ENCODE measurements at places on chromosomes 11 and 22.

DNA sequence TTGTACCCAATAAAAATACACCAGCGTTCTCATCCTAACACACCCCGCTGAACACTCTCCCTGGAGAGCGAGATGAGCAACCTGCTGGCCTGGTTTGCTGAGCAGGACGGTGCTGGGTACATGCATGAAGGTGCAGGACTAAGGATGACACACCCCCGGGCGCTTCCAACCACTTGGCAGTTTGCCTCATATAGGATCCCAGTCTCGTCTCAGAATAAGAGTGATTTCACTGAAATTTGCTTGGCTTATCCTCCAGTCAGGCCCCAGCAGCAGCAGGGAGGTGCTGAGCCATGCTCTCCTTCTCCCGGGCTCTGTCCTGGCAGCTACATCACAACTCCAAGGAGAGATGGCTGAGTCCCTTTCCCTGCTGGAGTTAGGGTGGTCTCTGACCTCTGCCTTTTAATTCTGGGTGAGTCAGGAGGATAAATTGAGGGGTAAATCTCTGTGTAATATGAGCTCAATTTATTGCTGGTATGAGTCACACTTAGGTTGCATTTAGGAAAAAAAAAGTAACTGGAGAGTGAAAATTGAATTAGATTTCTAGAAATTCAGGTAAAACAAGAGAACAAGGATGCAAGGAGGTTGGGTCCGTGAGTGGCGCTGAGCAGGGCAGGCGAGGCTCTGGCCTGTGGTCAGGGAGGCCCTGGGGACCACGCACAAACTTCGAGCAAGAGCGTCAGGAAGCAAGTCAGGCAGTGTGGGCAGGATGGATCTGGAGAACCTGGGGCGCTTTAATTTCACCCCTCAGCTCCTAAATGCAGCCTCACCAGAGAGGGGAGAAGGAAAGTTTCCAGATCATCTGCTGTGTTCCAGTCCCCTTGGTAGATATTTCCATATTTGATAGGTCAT is 974.0 kb downstream of the TBC1D22A start:
- no peak for DNase-seq

DNA sequence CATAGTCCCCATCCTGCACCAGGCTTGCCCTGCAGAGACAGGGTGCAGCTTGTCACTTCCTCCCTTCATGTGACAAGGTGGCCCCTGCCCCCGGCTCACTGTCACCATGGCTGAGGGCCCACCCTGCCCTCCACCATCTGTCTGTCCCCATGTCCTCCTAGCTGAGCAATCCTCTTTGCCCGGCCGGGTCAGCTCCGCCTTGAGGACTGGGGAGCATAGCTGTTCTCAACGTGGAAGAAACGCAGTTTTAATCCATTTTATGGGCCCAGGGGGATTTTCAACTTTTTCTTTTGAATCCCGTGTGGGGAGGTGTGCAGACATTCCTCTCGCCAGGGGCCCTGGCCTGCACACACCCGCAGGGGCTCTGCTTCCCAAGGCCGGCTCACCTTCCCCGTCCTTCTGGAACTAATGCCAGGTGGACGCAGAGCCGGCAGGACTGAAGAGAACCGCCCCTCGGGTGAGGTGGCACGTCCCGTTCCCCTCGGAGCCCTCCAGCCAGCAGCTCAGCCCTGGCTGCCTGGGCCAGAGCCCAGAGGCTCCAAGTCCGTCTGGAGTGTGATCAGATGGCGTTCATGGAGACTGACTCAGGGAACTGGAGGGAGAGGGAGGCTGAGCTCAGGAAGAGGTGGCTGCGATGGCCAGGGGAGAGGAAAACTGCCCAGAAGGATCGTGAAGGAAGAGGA is 1108.7 kb downstream of the BRD1 start:
- DNase-seq, result no peak

- DNase-seq, result no peak
These were observed 107.8 kb upstream of the FOLH1 start for GRCh38 chr11:49316180-49316579.

DNA sequence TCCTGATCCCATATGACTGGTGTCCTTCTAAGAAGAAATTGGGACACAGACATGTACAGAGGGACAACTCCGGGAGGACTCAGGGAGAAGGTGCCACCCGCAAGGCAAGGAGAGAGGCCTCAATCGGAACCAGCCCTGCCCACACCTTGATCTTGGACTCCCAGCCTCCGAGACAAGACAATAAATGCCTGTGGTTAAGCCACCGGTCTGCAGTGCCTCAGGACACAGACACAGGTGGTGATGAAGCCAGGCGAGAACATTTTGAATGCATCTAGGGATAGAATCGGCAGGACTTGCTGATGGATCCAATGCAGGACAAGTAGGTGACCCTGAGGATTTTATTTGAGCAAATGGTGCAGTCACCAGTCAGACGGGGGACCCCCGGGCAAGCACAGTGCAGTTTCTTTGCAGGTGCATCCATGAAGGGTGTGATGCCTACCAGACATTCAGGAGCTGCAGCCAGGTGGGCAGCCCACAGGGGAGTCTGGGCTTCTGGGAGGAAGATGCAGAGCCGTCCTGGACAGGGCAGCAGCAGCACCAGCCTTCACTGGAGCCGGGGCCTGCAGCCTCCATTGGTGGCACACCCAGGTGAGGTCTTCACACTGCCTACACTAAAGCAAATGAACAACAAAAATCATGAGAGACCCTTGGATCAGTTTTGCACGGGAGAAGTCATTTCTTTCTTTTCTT is 20.2 kb upstream of the SEPTIN5 start:
- no peak for DNase-seq

- DNase-seq, result peak; percentile 90
These were observed at the start of gene RASSF10 for GRCh38 chr11:13008625-13009475. TSS of gene RASSF10 (plus strand) at chr11:13009316. CDS start at chr11:13009577, 261 bp downstream.

GRCh38 chr11:134417871-134418840 is 6.1 kb upstream of the B3GAT1 start:
- no peak for DNase-seq

DNA sequence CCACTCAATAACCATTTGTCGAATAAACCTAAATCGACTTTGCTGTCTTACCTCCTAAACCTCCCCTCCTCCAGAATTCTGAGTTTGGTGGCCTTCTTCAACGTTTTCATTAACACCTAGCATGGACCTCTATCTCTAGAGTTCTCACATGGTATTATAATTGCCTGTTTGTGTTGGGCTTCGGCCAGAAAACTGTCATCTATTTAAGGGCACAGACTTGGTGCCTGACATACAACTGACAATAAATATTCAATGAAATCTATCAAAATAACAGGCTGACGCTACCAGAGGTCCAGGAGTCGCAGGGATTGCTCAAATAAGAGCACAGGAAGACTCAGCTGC is 687 bp downstream of the ALKBH8 start:
- no peak for DNase-seq

- DNase-seq, result no peak
These were observed 63.2 kb upstream of the EED start for GRCh38 chr11:86181379-86181778.

- DNase-seq, result no peak
These were observed 60.4 kb upstream of the ZBED5 start for GRCh38 chr11:10918275-10918674.

DNA sequence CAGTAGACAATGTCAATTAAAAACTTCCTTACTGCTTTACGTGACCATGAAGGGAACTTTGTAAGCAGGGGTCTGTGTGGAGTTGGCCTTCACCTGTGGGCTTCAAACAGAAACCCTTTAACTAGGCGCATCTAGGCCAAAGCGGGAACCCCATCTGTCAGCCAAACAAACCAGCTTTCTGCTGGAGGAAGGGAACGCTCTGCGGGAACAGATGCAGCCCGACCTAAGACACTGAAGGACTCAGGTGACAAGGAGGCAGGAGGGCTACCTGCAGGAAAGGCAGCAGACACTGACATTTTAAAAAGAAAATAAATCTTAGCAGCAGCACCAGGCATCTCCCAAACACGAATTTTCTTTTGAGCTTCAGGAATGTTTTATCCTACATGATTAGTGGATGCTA is 78.4 kb downstream of the CADM1 start:
- DNase-seq, result no peak

- no peak for DNase-seq
These were observed 7.0 kb downstream of the RELA start for GRCh38 chr11:65655570-65656332.

- DNase-seq, result no peak
These were observed 547 bp downstream of the TUBA8 start for GRCh38 chr22:18110954-18111758.

GRCh38 chr11:2577991-2578928 is 121.5 kb downstream of the KCNQ1OT1 start:
- no peak for DNase-seq

GRCh38 chr11:65436412-65437032 is 13.9 kb downstream of the NEAT1 start:
- no peak for DNase-seq

DNA sequence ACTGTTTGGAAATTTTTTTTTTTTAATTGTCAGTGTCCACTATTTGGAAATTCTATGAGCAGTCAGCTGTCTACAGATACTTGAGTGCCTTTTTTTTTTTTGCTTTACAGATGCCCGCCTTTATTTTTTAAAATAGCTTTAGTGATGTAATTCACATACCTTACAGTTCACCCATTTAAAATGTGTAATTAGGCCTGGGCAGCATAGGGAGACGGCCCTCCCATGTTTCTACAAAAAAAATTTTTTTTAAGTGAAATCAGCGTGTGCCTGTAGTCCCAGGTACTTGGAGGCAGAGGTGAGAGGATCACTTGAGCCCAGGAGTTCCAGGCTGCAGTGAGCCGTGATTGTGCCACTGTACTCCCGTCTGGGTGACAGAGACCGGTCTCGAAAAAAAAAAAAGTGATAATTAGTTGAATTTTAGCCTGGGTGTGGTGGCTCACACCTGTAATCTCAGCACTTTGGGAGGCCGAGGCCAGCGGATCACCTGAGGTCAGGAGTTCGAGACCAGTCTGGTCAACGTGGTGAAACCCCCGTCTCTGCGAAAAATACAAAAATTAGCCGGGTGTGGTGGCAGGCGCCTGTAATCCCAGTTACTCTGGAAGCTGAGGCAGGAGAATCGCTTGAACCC is 1.5 kb downstream of the ZNF143 start:
- no peak for DNase-seq

- no peak for DNase-seq
These were observed 90.2 kb upstream of the CTSC start for GRCh38 chr11:88427719-88428118.

DNA sequence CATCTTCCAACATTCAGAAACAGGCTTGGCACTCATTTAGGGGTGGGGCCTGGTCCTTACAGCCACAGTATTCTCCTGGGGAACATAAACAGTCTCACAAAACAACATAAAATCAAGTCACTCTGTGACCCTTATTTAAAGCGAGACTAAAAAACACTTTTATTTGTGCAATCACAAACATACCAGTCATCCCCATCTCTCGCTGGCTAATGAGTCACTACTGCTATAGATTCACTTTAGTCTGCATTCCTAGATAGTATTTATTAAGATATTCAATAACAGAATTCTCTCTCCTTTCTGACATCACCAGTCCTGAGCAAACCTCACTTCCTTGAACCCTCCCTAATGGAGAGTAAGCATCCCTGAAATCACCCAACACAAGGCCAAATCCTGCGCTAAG is 68.0 kb downstream of the ZBTB44 start:
- DNase-seq, result no peak

DNA sequence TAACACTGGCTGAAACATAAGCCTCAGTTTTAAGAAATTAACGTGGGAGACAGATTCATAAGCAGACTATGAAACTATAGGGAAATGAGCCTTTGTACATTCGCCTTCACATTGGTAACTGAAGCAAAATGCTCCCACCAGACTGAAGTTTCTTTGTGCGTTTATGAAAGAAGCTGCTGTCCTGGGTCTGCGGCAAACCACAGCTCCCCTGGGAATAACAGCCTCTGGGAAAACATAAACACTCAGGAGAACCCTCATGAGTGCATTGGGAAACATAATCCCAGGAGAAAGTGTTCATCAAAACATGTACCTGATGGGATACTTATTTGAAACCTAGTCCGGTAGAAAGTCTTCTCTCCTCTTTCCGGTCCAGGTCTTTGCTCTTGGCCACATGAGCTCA is 193.1 kb upstream of the LARGE1 start:
- DNase-seq, result no peak

GRCh38 chr11:121749691-121750090 is 296.9 kb upstream of the SORL1-AS1 start:
- no peak for DNase-seq

DNA sequence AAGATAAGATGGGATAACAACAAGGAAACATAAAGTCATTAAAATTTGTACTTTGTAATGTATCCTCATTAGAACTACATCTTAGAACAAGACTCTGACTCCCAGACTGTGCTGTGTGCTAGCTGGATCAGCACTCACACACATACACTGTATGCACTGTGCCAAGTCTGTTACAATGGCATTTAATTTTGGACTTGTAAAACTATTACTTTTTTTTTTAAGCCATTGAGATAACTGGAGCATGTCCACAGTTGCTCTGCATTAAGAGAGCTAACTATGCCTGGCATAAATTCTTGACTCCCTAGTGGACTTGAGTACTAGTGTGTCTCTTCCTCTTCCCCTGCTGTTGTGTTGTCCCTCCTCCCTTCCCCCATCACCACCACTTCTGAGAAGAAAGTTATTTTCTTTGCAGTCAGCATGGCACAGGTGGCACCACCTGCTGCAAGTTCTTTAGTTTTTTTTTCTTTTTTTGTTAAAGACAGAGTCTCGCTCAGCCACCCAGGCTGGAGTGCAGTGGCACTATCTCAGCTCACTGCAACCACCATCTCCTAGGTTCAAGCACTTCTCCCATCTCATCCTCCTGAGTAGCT is 268.6 kb downstream of the TMEM135 start:
- no peak for DNase-seq

- no peak for DNase-seq
These were observed 50.3 kb downstream of the TEAD1 start for GRCh38 chr11:12724301-12725054.

DNA sequence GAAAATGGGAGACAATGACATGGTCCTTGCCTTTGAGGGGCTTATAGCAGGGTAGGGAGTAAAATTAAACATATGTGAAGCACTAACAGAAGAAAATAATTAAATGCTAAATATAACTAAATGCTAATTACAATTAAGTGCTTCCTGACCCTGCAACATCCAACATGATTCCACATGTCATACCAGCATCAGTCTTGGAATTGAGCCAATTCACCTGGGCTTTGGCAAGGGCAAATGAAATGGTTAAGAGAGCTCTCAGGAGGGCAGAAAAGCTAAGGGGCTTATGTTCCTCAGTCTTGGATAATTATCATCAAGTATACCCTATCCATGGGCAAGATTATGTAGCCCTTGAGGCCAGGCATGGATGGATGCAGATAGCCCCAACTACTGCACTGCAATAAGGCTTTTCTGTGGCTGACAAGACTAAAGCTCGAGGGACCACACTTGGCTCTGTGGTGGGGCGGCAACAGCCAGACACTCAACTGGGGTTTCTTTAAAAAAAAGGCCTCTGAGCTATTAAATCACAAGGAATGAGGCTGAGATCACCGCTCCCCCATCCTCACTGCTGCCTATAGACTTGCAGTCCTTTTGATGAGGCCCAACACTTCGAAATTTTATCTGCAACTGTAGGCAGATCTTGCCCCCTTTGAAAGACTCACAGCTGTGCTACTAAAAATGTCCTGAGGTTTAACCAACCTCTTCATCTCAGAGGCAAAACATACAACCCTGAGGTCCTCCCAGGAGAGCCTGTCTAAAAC is 39.0 kb downstream of the IL18BP start:
- no peak for DNase-seq

Measured in HuH-7.5 (cell line).